ENCODE measurements at places on chromosomes 1 and 21.

DNA sequence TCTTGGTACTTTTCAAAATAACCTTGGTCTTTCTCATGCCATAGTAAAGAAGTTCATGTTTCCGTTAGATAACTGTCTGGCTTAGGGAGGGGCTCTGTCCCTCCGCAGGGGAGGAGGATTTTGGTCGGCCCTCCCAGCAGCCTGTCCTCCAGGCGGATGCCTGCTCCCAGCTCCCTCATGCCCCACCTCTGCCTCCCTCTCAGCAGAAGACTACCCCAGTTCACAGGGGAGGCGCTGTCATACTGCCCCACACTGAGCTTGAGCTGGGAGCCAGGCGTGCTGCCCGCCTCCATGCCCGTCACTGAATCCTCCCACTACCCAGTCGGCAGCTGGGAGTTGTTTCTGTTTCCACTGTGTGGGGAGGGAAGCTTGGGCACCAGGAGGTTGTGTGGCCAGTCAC, 127.3 kb downstream of the CAMTA1 start:
- no peak for DNase-seq

GRCh38 chr1:9244501-9245229, 10.1 kb downstream of the H6PD start:
- DNase-seq, result no peak

DNA sequence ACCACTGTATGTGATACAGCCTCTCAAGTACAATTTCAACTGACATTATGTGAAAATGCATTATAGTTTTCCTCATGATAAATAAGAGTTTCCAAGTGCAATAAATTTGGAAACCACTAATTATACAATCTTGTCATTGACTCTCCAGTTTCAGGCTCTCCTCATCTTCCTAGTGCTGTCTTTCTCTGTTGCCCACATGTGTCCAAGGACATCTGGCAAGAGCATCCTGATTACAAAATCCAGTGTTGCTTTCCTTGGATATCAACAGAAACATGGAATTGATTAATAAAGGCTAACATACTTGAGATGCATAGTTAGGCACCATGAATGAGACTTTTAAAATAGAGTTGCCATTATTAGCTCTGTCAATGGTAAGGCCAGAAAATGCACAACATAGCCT, 15.6 kb upstream of the MAP10 start:
- no peak for DNase-seq

GRCh38 chr1:226404063-226404903, 3.6 kb downstream of the PARP1 start:
- DNase-seq, result no peak

GRCh38 chr1:70438529-70438928, 27.5 kb downstream of the CTH start:
- DNase-seq, result no peak

GRCh38 chr1:202575918-202576653, 134.2 kb downstream of the SYT2 start:
- no peak for DNase-seq

DNA sequence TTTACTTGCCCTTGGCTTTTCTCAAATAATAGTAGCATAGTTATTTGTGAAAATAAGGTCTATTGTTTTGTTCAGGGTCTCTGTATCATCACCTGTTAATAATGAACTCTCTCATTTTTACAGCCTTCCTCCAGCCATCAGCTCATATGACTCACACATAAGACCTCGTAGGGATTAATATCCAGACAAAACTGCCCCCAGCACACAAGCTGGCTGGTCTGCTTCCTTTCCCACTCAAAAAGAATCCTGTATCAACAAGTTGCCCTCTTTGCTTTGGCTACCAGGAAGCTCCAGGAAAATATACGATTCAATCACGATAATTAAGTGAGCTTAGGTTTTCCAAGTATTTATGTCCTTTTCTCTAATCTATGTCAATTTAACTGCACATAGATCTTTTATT, 119.2 kb downstream of the DMRTB1 start:
- no peak for DNase-seq

DNA sequence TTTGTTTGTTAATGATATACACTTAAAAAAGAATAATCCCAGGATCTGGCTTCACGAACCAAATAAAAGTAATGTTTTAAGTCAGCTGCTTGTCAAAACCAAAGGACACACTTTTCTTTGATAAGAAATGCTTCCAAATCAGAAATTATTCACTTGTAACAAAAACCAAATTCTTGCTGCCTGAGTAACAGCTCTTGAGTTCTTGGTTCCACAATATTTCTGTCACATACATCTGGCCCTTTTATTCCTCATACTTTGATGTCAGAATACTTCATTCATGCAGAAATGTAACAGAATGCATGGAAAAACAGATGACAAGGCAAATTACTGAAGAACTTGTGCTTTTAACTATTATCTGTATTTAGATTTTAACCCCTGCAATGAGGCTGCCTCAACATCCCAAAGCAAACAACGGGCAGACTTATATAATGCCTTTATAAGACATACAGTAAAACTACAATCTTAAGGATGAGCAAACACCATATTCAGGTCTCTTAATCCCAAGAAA, 1.5 kb downstream of the VAMP4 start:
- no peak for DNase-seq

- no peak for DNase-seq
These were observed 59.5 kb downstream of the TRIM11 start for GRCh38 chr1:228347181-228347580.

- no peak for DNase-seq
These were observed 115.4 kb upstream of the RAB4A start for GRCh38 chr1:229155472-229155871.

Measured in NCI-H1105 (cell line).